ENCODE measurements at places on chromosomes 2 and 18. TPM values are rescaled to one million over a fixed set of nuclear protein-coding genes. Genes with fewer than 3 reads are reported as not detected.
A peak's percentile ranks its signal among the peaks of the same experiment; 100 is the strongest.

DNA sequence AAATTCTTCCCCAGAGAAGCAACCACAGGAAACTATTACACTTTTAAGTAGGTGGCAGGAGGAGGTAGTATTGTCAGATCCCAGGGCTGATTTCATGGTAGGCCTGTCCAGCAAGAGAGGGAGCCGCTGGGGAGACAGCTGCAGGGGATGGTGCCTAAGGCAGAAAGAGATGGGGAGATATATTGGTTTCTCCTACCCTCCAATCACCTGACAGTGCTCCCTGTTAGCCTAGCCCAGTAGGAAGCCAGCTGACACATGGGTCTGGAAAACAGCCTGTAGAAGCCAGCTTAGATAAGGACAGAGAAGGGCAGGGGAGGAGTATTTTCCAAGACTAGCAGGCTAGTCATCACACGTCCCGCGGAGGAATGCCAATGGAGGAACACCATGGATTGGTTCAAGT lies 8.2 kb upstream of the SPOPL start:
- DNase-seq: no peak

- DNase-seq: no peak
Observed at GRCh38 chr18:72409903-72410302, 134.2 kb downstream of the CBLN2 start.

DNA sequence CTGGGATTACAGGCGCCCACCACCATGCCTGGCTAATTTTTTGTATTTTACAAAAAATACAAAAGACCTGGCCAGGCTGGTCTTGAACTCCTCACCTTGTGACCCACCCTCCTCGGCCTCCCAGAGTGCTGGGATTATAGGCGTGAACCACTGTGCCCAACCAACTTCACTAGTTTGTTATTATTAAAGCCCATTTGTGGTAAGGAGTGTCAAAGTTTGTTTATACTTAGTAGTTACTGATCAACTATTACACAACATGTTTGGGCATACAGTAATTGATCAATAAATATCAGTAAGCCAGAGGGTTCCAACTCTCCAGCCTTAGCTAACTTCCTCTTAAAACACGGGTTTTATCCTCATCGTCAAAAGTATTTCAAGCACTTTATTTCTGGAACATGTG lies 67.5 kb upstream of the ZNG1B start:
- DNase-seq: no peak

DNA sequence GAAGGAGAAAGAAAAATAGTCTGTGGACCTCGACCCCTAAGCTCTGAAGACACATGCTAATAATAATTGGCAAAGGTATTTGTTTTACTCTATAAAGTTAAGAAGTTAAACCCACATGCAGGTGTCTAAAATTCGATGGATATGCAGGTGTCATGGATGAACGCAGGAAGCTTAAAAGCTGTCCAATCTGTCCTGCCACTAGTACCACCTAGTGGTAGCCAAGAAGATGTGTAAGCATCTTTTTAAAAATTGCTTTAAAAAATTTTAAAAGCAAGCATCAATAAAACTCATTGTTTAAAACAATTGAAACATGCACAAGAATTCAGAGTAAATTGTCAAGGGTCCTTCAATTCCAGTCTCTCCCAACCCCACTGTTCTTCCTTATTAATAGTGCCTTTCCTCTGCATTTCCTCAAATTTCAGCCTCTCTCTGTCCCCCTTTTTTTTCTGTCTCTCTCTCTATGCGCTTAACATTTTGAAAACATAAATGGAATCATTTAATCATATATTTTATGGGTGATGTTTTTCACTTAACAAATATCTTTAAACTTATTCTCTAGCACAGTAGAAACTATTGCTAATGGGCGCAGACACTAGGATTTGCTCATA lies 30.6 kb upstream of the PPP3R1 start:
- DNase-seq: peak; percentile 54

GRCh38 chr2:101160454-101160853 lies 9.3 kb upstream of the TBC1D8 start:
- DNase-seq: no peak

- DNase-seq: no peak
Observed at GRCh38 chr2:105886687-105887086, 142.0 kb downstream of the NCK2 start.

DNA sequence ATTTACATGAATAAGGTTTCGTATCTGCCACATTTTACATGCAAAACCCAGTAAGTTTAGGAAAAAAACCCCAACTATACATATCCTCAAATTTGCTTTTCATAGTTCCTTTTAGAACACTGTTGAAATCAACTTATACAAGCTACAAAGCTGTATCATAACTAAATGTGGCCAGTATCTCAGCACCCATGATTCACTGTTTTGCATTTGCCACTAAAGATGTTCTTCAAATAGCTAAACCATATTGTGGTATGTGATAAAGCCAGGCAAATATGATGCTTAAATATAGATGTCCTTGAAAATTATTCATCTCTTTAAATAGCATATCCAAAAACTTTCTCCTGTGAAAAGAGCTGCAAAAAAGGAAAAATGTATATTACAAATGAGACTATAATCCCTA lies 29.9 kb downstream of the ROCK2 start:
- DNase-seq: no peak

DNA sequence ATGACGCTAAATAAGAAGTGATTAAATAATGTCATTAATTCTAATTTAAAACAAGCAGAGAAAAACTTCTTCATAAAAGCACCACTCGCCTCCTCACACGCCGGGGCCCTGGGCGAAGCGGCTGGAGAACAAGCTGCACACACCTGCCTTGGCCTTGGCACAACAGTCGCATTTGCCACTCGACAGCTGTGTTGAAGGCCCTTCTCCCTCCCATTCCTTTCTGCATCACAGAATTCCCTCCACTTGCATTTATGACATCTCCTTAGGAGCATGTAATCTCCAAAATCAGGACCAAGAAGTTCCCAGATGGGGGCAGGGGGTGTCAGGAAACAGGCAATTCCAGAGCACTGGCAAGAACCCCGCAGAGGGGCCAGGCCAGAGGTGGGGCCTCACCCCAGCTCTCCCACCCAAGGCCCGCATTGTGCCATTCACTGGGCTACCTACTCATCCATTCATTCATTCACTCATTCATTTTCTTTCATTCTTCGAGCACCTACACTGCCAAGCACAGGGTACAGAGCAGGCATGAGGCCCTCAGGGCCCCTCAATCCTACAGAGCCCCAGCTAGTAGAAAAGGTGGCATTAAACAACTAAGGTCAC lies 6.4 kb downstream of the HDAC4 start:
- no peak for DNase-seq

- DNase-seq: no peak
Observed at GRCh38 chr2:138997856-138998517, 217.8 kb upstream of the NXPH2 start.

GRCh38 chr2:73295751-73296400 lies 2.5 kb upstream of the EGR4 start:
- DNase-seq: no peak

- no peak for DNase-seq
Observed at GRCh38 chr18:46405832-46406538, 251.0 kb downstream of the LOXHD1 start.

POMC gene
- total RNA-seq: 6.0 TPM

NETO1 gene
- not detected for total RNA-seq

APOB gene
- 804 TPM for total RNA-seq

ALKAL2 gene
- total RNA-seq: 2.9 TPM

FEV gene
- total RNA-seq: not detected

TFCP2L1 gene
- total RNA-seq: 2.5 TPM

RAX gene
- total RNA-seq: not detected
